Activated naive CD4-positive, alpha-beta T cell (primary cell): ENCODE measurements at places on chromosomes 16 and 17.

GRCh38 chr16:50153596-50154419 lies 702 bp downstream of the TENT4B start:
- no peak for DNase-seq

DNA sequence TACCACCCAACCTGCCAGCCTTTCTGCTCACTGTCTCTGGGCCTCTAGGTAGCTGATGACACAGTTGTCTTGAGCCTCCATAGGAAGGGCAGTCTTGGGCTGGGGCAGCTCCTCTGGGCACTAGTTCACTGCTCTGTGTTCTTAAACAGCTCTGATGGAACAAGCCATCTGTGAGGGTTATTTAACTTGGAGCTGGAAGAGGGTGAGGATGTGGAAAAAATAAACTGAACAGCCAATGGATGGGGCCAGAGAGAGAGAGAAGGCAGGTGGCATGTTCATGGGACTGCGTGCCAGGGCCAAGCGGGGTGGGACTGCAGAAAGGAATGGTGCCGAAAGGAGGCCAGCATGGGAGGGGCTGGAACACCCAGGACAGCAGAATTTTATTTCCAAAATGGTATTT lies 52.6 kb downstream of the HIC1 start:
- DNase-seq: no peak

DNA sequence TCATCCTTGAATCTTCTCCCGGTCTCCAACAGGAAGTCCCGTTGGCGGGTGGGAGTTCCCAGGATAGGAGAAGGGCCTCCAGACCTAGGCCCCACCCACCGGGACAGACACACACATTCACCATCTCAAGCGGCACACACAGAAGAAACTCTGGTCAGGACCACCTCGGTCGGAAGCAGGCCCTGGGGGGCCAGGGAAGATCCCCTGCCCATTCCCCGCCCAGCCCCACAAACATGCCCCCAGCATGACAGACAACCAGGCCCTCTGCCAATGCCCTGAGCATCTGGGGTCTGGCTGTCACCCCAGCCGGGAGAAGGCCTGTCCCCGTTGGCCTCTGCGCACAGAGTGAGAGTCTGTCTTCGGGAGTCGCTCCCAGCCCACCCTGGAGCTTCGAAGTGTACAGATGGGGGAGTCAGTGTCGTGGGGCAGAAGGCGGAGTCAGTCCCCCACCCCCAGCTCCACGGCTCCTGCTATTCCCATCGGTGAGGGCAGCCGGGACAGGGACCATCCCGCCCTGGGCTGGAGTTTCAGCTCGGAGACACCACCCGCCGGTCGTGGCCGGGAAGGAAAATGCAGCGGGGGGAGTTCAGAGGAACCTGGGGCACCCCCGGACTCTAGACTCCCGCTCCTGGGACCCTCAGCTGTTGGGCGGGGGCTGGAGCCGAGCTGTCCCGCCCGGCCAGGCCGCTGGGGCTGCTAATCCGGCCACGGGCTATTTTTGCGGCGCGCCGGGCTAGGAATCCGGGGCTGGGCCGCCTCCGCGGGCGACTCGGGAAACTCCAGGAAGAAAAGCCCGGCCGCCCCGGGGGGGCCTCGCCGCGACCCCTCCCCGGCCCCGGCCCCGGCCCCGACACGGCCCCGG lies 660 bp downstream of the RHBDF1 start:
- no peak for DNase-seq

- DNase-seq: no peak
Observed at GRCh38 chr17:72588561-72588960, 467.7 kb downstream of the SOX9 start.

DNA sequence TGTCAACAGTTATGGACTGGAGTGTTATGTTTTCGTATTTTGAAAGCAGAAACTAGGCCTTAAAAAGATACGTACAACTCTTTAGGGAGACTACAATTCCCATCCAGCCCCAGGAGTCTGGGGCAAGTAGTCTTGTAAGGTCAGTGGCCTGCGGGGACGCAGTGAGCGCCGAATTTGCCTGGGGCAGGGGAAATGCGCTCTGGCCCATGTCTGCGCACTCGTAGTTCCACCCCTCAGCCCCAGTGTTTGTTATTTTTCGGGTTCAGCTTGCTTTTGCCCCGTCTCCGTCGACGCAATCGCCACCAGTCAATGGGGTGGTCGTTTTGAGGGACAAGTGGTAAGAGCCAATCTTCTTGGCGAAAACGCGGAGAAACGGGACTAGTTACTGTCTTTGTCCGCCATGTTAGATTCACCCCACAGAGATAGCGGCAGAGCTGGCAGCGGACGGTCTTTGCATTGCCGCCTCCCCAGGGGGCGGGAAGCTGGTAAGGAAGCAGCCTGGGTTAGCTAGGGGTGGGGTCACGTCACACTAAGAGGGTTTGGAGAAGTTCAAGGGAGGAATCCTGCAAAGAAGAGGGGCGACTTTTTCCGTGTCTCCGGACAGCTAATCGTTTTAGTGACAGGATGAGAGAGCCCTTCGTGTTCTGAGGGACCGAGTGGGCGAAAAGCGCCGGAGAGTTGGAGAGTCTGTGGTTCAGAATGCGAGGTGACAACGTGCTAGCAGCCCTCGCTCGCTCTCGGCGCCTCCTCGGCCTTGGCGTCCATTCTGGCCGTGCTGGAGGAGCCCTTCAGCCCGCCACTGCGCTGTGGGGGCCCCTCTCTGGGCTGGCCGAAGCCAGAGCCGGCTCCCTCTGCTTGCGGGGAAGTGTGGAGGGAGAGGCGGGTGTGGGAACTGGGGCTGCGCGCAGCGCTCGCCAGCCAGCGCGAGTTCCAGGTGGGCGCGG lies 1.1 kb upstream of the BRCA1 start:
- no peak for DNase-seq

DNA sequence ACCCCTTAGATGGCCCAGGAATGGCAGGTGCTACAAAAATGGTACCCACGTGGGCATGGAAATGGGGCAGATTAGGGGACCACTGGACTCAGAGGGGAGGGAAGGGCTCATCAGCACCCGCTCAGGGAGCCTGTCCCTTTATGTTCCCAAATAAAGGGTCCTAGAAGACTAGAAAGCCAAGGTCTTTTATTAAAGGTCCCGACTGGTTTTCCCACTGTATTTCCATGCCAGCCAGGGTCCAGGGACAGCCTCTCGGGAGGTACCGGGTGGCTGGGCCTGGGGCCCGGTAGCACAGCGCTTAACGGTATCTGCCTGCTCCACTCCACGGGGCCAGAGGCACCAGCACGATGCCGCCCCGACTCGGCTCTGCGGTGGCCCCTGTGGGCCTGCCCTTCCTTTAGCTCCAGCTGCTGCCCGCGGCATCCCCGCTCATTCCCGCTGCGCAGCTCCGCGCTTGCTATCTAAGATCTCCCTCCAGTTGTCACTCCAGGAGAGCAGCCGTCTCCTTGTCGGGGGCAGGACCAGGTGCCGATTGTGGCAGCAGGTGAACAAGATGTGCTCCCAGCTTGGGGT lies 1.4 kb downstream of the NT5C start:
- DNase-seq: no peak

DNA sequence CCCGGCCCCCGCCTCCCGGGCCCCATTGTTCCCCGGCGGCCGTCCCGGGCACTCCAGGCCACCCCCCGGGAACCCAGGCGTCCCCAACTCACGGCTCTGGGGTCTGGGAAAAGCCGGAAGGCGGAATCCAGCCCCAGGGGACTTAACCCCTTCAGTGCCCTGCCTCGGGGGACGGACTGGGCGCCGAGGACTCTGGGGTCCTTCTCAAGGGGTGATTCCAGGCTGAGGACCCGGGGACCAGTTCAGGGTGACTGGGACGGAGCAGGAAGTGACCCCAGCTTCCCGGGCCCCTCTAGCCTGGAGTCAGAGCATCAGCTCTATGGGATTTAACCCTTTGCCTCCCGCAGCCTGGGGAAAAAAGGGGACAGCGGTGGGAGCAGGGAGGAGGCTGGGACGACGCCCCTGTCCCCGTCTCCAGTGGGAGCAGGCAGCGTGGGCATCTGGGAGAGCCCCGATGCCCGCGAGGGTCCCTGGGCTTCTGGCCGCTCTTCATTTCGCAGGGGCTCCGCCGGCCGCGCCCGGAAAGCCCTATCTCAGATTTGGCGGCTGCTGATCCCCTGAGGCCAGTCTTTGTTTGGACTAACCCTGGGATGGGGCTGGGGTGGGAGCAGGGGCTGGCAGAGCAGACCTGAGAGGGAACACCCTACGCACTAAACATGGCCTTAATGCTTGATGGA lies at the start of gene ZNF629:
TSS of gene ZNF629 (minus strand) at position 270 of the 677 bp plus-strand sequence. CDS start 2,723 bp downstream, outside the sequence.
- DNase-seq: no peak

- DNase-seq: no peak
Observed at GRCh38 chr17:69405096-69405495, 9.4 kb upstream of the MAP2K6 start.

- DNase-seq: no peak
Observed at GRCh38 chr16:86918637-86919036, 340.3 kb downstream of the FOXL1 start.

DNA sequence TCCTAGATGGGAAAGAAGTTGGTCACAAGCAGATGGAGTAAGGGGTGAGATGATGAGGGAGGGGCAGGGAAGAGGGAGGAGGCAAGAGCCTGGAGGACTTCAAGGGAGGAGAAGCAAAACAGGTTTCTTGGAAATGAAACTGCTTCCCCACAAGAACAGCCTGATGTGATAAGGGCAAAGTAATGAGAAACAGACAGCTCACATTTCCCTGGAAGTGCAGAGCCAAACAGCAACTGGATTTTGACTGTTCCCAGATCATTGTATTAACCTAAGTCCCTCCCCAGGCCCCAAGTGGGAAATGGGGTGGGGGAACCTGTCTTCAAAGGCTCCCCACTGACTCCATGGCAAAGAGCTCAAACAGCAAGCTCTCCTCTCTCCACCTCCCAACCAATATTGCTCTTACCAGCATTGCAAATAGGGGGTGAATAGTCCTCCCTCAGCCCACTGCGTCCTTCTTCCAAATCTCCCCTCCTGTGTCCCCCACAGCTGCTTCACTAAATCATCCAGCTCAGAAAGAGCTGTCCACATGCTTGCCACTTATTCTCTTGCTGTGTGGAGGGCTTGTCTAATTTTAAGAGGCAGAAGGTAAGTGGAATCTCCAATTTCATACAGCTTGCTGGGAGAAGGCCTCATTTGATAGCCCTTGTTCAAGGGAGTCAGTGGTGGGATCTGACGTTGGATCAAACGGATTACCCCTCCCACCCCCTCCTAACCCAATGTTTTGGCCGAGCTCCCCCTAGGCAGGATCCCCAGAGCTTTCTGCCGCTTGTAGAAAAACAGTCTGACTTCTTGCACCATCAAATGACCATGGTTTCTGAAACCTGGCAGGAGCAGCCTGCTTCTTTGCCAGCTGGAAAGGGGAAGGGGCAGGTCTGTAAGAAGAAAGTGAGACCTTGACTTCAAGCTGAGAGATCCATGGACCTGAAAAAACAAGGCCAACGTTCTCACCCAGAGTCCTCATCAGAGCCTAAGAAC lies 56.3 kb upstream of the SMIM36 start:
- DNase-seq: no peak

DNA sequence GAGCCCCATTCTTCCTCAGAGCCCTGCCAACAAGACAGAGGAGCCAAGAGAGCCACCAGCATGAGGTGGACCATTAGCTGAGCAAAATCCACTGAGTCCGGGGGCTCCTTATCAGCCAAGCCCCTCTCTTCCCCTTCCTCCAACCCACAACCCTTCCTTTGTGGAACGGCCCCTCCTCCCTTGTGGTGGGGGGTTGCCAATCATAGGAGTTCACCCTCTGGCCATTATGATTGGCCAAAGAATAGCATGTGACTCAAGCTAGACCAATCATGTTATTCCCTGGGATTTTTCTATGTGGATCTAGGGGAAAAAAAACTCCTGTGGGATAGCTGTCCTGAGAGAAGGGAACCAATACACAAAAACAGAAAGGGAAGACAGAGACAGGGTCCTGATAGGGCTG lies 120.5 kb downstream of the C16orf95 start:
- no peak for DNase-seq

- no peak for DNase-seq
Observed at GRCh38 chr17:29591146-29591736, 1.7 kb upstream of the ANKRD13B start.

DNA sequence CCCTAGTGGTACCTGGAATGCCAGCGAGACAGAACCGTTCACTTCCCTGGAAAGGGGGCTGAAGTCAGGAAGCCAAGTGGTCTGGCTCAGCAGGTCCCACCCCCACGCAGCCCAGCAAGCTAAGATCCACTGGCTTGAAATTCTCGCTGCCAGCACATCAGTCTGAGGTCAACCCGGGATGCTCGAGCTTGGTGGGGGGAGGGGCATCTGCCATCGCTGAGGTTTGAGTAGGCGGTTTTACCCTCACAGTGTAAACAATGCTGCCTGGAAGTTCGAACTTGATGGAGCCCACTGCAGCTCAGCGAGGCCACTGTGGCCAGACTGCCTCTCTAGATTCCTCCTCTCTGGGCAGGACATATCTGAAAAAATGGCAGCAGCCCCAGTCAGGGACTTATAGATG lies 464.7 kb upstream of the TOM1L1 start:
- DNase-seq: no peak

- no peak for DNase-seq
Observed at GRCh38 chr17:4445731-4446130, 12.0 kb downstream of the SPNS3 start.

GRCh38 chr16:24372824-24373223 lies 116.7 kb downstream of the CACNG3 start:
- DNase-seq: no peak

DNA sequence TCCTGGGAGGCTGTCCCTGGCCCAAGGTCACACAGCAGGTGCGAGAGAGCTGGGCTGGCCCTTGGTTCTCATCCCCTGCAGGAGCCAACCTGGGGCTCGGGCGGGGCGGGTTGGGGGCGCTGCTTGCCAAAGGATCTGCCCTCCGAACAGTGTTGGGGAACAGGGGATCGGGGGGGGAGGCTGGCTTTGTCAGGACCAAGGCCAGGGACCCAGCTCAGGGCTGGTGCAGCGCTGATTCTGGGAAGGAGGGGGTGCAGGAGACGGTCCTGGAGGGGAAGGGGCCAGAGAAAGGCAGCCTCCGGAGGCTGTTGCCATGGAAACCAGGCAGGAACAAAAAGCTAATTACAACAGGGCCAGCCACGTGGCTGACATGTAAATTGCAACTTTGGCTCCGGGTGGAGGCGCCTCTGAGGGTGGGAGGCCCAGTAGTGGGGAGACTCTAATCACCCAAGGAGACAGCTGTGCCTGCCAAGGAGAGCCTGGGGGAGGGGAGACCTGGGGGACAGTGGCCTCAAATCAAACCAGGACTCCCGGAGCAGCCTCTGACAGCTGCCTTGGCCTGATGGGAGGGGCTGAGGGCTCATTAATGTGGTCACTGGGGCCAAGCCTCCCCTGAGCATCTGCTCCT lies 1.3 kb downstream of the TUBB3 start:
- DNase-seq: peak; percentile 17
